Activated CD4-positive, alpha-beta T cell treated with anti-CD3 and anti-CD28 coated beads, Interleukin-2, amount 50 U/mL, for 48 hours (primary cell): ENCODE measurements at places on chromosomes 2 and 18.

GRCh38 chr2:202116691-202117090 lies 43.6 kb downstream of the KIAA2012 start:
- DNase-seq = no peak

DNA sequence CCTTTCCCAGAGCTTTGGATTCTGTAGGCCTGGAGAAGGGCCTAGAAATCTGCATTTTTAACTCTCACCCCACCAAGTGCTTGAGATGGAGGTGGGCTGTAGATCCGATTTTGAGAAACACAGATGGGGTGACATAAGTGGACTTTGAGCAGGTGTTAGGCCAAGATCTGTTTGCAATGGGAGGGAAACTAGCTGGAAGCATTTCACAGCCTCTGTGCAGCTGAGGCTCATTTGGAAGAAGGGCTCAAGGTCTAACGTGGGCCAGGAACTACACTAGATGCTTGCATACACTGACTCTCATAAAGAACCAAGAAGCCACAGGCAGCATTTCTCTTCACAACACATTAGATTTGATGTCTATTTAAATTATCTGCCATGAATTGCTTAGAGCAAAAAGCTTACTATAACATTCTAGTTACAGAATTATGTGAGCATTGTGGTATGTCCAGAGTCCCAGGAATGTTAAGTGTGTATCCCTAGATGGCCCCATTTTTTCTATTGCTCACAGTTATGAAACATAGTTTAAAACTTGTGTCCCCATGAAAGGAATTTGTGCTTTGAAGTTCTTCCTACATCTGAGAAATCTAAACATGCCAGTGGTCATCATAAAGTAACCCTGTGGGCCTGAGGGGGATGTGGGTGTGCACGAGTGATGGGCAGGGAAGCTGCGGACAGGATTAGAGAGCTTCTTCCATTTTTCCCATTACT lies 77.2 kb downstream of the CD28 start:
- no peak for DNase-seq

GRCh38 chr18:25279961-25280360 lies 72.0 kb downstream of the ZNF521 start:
- DNase-seq = no peak

DNA sequence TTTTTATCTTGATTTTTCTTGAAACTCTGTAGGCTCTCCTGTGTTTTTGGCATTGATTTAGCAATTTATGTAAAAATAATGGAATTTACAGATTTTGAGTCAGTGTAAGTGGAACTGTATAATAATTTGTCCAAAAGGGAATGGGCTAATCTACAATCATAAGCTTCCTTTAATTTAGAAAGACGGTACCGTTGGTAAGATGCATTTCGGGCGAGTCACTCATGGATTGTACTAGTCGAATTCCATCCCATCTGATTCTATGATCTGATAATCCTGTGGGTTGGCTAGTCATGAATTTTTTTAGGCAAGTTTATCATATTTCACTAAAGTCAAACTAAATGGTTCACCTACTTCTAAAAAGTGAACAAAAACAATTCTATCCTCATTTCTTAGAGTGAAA lies 133.4 kb downstream of the ZNF407 start:
- no peak for DNase-seq

DNA sequence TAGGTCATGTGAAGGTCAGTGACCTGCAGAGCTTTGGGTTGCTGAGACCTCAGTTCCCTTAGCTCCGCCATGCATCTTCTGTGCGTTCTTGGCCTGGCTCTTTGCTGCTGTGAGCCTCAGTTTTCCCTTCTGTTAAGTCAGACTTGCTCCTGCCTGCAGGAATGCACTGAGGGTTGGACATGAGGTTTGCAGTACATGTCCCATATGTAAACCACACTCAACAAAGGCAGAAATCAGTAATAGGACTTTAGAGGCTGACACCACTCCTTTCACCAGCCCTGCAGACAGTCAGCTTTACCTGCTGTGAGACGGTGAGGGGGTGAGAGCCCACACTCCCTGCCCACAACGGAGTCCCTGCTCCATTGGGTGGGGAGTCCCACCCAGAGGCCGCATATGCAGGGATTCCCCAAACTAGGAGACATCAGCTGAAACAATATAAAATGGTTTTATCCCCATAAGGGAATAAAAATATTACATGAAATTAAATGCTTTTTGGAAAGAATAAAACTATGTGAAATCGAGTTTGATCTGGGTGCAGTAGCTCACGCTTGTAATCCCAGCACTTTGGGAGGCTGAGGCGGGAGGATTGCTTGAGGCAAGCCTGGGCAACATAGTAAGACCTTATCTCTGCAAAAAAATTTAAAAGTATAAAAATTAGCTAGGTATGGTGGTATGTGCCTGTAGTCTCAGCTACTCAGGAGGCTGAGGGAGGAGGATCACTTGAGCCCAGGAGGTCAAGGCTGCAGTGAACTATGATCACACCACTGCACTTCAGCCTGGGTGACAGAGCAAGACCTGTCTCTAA lies 55.1 kb downstream of the MYO7B start:
- no peak for DNase-seq

GRCh38 chr2:64487256-64488049 lies 33.5 kb downstream of the LGALSL start:
- no peak for DNase-seq

GRCh38 chr2:230335864-230336506 lies 9.0 kb downstream of the SP140L start:
- no peak for DNase-seq

DNA sequence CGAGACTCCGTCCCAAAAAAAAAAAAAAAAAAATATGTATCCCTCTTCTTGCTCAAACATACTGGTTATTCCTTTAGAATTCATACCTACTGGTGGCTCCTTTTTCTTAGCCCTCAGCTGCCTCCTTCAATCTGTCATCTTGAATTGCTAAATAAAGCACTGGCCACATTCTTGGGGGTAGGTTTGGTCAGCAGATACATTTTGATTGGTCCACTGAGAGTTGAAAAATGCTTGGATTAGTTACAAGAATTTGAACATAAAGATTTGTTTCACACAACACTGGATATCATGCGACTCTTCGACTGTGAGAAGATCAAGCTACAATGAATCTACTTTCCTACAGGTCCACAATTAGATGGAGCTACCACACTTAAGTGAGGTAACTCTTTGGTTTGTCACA lies 906.1 kb upstream of the SLC39A10 start:
- no peak for DNase-seq

DNA sequence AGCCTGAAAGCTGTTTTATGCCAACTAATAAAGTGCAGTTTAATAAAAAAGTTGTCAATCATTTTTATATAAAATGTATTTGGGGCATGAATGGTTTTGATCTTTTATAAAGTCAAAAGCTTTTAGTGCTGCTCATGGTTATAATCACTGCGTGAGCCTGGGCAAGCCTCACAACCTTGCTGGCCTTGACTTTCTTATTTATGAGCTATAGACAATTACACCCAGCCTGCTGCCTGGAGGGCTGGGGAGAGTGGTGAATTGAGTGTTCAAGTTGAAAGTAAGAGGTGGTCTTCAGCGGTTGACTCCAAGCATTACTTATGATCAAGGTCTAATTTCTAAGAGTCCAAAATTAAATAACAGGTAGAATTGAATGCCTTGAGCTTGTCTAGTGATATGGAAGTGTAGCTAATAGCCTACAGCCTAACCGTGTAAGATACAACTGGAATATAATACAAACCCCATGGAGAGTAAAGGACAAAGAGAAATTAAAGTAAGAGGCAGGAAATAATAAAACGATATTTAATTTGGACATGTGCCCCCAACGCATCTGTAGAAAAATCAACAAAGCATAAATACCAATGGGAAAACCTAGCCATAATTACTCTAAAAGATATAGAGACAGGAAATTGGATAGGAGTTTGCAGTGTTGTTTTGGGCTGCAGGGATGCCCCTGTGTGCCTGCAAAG lies 106.0 kb upstream of the CYP1B1 start:
- no peak for DNase-seq

- DNase-seq = no peak
Observed at GRCh38 chr2:203867561-203868200, at the start of gene CTLA4. CTLA4 (plus strand) TSS chr2:203867771; CDS start chr2:203867943, 172 bp downstream.

GRCh38 chr18:45267622-45268021 lies 347.7 kb upstream of the SLC14A2 start:
- DNase-seq = no peak

DNA sequence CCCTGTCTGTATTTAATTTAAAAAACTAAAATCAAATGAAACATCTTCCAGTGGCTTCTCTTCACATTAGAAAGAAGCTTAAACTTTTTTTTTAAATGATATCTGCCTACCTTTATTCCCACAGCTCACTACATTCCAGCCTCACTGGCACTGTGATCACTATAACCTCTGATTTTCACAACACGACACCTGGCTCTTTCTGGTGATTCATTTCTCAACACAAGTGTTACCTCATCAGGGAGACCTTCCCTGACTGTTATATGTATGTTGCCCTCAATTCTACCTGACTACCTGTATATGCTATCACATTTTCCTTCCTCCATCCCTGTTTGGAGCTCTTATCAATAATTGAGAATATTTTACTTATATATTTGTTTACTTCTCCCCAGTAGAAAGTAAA lies 76.6 kb downstream of the BAZ2B start:
- no peak for DNase-seq

DNA sequence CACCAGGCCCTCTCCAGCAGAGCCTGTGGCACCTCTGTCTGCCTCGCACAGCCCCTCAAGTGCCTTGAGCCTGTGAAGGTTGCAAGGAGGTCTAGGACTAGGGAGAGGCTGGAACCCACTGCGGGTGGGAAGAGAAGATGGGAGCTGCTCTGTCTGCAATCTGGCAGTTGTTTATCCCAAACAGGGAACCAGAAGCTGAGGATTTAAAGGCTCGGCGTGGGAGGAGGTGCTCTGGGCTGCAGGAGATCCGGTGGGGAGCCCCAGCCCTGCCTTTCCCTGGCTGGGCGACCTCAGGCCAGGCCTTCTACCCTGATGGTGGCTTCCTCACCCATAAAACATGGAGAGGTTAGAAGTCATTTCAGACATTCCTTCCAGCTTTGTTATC lies 174.1 kb downstream of the SMAD7 start:
- no peak for DNase-seq

GRCh38 chr2:224837558-224837957 lies 121.4 kb upstream of the CCDC195 start:
- no peak for DNase-seq

- no peak for DNase-seq
Observed at GRCh38 chr2:174009488-174010223, 44.5 kb upstream of the SP3 start.

DNA sequence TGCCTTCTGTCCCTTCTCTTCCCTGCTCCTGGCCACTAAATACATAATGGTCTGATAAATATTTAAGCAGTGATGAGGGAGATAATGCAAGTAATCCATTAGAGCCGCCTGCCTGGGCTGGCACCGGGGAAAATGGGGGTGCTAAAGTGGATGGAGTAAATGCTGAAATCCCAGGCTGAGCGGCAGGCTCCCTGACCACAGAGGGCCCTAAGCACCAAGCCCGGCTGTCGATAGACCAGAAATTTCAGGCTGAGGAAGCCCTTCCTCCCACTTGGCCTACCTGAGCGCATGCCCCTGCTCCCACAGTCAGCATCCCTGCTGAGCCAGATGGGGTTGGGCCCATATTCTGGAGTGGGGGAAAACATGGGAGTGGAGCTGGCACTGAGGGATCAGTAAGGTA lies 197.5 kb upstream of the SKOR2 start:
- no peak for DNase-seq

- DNase-seq = no peak
Observed at GRCh38 chr2:122236152-122236874, 480.9 kb downstream of the TSN start.

DNA sequence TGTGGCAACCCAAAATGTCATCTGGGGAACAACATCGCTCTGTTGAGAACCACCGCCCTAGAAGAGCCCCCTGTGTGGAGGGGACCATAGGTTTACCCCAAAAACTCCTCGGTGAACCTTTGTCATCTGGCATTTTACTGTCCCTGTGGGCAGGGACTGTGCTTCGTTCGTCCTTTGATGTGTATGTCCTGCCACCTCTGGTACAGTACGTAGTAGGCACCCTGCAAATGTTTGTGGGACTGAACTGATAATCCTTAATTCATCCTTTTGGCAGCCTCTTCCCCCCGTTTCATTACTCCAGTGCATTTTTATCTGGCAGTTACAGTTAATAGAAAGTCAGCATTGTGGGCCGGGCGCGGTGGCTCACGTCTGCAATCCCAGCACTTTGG lies 728 bp downstream of the NAPG start:
- no peak for DNase-seq

- DNase-seq = no peak
Observed at GRCh38 chr2:64405581-64406406, 48.2 kb upstream of the LGALSL start.

- no peak for DNase-seq
Observed at GRCh38 chr2:30038419-30038818, 108.4 kb upstream of the YPEL5 start.

DNA sequence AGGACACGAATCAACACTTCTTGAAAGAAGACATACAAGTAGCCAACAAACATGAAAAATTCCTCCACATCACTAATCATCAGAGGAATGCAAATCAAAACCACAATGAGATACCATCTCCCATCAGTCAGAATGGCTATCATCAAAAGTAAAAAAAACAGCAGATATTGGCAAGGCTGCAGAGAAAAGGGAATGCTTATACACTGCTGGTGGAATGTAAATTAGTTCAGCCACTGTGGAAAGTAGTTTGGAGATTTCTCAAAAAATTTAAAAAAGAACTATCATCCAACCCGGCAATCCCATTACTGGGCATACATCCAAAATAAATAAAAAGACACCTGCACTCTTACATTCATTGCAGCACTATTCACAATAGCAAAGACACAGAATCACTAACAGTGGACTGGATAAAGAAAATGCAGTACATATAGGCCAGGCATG lies 78.7 kb downstream of the GRB14 start:
- DNase-seq = no peak

DNA sequence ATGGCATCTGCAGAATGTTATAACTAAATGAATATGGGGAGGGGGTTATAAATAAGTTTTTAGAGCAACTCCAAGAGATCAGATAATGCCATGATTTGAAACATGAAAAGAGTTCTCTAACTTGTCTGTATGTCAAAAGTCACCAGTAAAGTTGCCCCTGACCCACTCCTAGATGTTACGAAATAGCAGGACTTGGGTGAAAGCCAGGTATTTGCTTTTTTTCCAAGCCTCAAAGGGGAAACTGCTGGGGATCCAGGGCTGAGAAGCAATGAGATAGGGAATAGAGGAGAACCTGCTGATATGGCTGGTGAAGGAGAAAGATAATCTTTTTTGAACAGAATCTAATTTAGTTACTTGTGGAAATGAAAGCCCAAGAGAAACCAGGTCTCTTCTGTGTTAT lies 191.5 kb upstream of the CDH20 start:
- DNase-seq = no peak

DNA sequence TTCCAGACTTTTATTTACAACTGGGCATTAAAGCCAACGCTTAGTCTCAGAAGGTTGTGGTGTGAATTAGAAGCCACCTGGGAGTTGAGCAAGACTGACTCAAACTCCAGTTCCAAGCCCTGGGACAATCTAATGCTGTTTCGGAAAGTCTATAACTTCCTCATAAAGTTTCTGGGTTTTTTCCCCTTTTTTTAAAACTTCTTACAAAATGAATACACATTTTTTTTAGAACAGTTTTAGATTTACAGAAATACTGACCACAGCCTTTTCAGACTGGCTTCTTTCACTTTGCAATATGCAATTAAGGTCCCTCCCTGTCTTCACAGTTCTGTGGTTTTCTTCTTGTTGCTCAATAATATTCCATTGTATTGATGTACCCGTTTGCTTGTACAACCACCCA lies 115.9 kb upstream of the TWIST2 start:
- no peak for DNase-seq
